ENCODE measurements at places on chromosomes 16 and 17.

- no peak for DNase-seq
Measured at GRCh38 chr17:80920441-80920840, 71.2 kb upstream of the CHMP6 start.

GRCh38 chr17:31580706-31581490, 189.4 kb downstream of the RAB11FIP4 start:
- no peak for DNase-seq

DNA sequence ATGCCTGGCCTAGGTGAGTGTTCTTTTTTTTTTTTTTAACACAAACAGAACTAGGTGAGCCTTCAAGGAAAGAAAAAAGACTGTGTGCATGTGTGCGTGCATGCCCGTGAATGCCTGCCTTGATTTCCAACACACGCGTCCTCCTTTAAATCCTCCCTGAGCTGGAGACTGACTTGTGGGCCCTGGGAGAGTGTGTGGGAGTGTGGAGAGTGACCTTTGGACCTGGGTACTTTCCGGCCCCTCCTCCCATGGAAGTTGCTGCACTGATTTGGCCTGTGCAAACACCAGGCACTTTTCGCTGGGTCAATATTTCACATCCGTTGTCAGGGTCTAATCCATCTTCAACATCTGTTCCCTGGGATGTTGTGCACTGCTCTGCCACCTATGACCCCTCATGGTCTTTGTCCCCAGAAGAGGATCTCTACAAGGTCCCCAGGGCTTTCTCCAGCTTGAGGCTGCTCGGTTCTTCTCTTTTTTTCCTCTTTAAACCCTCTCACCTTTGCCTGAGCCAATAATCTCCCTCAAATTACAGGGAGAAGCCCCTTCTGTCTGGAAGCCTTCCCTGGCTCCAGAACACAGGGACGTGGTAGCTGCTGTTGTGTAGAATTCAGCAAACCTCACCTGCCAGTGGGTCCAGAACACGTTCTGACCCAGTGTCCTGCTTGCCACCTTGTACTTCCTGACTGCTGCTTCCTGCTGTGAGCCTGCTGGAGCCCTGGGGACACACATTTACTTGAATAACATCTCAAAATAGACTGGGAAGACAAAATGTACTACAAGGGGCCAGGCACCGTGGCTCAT, 20.8 kb upstream of the ATP5MC1 start:
- no peak for DNase-seq

DNA sequence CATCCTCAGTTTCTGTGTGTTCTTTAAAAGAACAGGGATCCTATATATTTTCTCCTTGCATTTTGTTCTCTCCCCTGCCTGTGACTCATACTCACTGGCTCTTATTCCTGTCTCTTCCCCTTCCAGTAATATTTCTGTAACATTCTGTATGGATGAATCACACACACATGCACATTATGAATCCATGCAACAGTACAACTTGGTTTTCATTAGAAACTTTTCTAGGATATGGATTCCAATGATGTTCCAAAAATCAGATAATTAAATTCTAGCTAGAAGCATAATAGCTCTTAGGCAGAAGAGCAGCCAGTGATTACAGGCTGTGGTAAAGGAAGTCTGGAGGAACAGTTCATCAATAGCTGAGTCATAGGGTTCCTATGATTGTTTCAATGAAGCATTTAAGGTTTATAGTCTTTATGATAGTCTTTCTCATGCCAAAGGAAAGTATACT, 119.6 kb upstream of the PMFBP1 start:
- no peak for DNase-seq

DNA sequence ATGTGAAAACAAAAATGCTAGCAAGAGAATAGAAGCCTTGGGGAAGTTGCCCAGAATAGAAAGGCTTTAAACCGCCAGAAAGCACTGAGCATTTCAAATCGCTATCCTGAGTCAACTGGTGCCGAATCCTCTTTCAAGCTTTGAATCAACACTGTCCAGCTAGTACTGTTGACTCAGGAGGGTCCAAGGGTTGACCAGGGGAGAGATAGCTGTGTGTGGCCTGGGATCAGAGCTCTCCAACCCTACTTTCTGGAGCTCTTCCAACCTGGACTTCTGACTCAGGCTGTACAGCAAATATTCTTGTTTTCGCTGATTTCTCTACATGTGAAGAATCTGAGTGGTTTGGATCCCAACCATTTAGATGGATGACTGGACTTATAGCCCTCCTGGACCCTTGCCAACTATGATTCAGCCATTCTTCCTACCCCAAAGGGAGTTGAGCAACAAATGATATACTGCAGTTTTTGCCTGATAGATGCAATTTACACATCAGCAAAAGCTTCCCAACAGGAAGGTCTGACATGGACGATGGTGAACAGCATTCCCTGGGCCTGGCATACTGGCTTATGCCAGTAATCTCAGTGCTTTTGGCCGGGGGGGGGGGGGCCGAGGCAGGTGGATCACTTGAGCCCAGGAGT, 154.0 kb upstream of the SDK2 start:
- DNase-seq: no peak

DNA sequence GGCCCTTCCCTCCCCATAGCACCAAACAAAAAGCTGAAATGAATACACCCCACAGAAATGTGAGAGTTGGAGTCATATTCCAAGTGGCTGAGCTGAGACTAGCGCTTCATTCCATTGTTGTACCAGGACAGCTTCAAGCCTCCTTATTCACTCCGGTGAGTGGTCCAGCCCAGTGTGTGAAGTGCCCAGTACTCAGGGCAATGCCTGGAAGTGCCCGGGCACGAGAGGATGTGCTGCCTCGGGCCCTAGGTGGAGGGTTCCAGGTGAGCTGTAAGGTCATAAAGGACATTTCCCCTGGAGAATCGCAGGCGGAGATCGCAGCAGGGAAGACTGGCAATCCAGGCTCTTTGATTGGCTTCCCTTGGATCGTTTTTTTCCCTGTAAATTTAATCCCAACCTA, 5.4 kb upstream of the CYLD start:
- DNase-seq: no peak

DNA sequence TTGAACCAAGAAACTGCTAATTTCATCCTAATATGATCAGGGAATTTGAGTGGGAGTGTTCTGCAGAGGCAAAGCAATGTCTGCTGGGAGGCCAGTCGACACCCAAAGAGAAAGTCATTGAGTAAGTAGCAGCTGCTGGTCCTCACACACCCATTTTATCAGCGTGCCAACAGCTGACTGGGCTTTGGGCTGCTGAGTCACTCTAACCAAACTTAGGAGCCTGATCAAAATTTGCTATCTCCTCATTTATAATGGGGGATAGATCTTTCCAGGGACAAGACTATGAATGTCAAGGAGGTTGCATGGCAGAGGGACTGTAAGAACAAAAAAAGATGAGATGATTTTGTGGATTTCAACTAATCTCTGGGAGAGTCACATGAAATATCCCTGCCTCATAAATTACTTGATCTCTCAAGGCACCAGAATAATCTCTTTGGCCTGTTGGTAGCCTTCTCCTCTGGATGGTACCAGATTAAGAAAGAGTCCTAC, 32.9 kb downstream of the CPSF4L start:
- DNase-seq: no peak

DNA sequence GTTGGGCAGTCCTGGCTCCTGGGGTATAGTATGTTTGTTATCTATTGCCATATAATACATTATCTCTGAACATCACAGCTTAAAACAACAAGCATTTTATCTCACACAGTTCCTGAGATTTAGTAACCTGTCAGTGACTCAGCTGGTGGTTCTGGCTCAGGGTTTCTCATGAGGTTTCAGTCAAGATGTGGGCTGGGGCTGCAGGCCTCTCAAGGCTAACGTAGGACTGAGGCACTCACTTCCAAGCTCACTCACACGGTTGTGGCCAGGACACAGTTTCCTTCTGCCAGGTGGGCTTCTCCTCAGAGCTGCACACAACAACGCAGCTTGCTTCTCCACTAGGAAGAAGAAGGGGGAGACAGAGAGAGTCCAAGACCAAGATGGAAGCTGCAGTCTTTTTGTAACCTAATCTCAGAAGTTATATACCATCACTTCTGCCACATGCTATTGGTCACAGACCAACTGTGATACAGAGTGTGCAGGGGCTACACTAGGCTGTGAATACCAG, 10.3 kb upstream of the MED13 start:
- DNase-seq: no peak

- no peak for DNase-seq
Measured at GRCh38 chr17:77488531-77489238, 347.9 kb downstream of the SEC14L1 start.

DNA sequence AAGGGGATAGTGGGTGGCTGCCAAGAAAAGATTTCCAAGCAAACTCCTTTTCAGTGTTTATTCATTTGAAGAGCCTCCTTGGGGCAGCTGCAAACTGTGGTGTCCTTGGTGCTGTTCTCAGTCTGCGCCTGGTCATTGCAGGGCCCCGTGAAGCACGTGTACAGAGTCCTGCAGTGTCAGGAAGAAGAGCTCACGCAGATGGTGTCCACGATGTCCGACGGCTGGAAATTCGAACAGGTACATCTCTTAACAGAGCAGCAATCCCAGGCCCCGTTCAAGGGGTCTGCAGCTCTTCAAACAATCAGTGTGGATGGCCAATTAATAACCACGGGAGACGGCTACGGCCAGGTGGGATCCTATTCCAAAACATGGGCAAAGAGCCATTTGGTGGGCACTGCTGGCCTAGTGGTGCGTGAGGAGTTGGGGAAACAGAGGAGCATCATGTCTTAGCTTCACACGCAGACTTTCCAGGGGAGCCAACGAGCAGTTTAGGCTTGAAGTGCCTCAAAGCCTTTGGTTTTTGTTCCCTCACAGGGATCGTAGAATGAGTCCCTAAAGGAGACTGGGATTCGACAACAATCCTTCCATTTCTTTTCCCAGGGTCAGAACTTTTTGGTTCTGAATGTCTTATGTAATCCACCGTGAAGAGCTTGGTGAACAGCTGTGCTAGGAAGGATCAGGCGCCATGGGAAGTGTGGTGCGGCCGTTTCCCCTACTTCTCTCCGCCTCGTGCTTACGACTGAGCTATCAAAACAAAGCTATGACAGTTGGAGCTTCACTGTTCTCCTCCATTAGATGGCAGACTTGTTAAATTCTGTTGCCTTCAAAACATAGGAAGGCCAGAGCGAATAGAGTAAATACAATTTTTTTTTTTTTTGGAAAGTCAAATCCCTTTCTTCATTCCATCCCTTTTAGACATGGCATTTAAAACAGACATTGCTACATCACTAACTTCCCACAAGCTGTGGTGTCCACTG, 12.6 kb downstream of the KCTD2 start:
- no peak for DNase-seq

DNA sequence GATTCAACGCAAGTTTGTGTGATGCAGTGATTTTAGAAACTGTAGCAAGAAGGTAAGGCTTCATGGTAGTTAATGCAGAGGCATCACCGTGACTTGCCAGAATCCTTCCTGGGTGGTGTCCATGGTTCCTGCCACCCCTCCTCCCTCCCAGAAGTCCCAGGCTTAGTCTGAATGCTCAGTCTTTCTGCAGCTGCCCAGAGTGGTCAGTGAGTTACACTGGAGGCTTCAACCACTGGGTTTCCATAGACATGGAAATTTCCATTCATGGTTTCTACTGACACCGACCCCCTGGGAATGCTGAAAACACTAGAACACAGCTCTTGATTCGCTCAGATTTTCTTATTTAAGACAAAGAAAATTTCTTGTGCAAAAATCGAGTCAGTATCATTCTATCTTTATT, 159.4 kb upstream of the HSBP1 start:
- no peak for DNase-seq

- DNase-seq: no peak
Measured at GRCh38 chr17:7707446-7707845, 2.4 kb downstream of the EFNB3 start.

- no peak for DNase-seq
Measured at GRCh38 chr16:88798073-88798472, 5.5 kb upstream of the CDT1 start.

DNA sequence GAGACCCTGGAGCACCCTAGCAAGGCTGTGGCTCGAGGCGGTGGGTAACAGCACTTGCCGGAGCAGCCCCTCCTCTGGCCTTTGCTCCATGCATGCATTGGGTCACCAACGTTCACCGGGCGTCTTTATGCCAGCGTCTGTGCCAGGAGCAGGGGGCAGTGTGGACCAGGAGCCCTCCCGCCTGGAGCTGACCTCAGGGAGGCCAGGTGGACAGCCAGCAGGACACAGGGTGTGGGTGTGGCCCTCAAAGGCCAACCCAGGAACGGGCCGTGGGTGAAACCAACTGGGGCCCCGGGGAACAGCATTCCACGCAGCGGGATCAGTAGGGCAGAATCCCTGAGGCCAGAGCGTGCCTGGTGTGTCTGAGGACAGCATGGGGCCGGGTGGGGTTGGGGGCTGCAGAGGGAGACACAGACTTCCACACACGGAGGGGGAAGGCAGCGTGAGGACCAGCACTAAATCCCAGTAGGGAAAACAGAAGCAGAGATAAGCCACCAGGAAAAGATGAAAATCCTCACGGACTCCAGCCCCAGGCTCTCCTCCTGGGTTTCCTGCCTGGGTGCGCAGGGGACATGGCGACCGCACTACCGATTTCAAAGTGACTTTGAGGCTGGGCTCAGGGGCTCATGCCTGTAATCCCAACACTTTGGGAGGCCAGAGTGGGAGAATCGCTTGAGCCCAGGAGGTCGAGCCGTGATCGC, 2.9 kb upstream of the CD7 start:
- peak; percentile 24 for DNase-seq

DNA sequence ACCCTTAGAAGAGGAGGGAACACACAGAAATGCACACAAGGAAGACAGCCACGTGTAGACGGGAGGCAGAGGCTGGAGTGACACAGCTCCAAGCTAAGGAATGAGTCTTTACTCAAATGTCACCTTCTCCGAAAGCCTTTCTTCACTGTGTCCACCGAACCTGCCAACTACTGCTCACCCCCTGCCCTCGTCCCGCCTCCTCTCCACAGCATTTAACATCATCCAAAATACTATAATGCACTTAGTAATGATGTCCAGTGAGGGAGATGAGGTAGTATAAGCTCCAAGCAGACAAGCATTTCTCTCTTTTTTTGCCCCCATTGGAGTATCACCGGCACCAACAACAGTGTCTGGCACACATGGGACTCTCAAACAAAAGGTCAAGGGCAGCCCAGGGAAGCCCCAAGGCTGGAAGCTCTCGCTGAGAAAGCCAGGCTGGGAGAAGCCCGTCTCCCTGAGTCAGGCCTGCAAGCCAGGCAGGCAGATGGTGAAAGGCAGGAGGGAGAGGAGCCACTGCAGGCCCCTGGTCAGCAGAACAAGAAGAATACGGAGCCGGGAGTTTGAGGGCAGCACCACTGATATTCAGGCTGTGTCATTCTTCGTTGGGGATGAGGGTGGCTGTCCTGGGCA, 25.9 kb downstream of the ZFHX3 start:
- DNase-seq: no peak

- DNase-seq: no peak
Measured at GRCh38 chr16:72120026-72120425, 26.4 kb downstream of the DHX38 start.

DNA sequence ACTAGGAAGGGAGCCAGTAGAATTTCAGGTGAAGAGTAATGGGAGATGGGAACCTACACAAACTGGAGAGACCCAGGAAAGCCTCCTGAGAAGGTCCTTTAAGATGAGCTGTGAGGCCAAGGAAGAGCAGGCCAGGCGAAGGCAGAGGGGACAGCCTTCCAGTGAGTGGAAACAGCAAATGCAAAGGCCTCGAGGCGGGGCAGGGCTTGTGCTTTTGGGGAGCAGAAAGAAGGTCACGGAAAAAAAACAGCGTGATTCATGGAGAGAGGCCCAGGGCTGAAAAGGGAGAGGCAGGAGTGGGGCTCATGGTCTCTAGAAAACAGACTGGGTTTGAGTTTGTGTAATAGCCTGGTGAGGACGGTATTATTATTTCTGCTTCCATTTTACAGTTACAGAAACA, 386.5 kb upstream of the ASIC2 start:
- no peak for DNase-seq

- DNase-seq: no peak
Measured at GRCh38 chr17:14156689-14157088, 80.0 kb downstream of the CDRT15 start.
